ENCODE measurements at places on chromosomes 4 and X.

DNA sequence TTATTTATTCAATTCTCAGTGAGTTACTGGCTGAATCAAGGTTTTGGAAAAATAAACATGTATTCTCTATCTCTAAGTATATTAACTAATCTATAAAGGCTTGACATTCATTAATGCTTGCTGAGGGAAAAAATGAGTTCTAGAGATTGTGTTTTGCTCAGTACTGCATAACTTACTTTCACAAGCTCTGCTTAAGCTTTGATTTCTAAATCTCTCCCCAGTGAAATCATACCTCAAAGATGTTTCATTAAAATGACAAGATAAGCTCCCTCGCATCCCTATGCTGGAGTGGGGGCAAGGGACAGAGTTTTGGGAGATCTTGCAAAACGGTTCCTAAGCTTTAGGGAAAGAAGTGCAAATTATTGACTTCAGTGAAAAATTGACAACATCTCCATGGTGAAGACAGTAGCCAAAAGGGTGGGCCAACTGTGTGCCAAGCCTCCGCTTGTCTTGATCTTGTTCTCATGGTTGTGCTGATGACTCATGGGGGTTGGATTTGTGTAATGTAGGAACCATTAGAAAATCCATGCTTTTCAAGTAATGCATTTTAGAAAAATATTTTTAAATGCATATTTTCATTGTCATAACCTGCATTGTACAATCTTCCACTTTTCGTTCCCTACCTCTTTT is 521.4 kb downstream of the RPA4 start:
- no peak for DNase-seq

- DNase-seq: no peak
Measured at GRCh38 chr4:141912831-141913230, 276.4 kb downstream of the IL15 start.

DNA sequence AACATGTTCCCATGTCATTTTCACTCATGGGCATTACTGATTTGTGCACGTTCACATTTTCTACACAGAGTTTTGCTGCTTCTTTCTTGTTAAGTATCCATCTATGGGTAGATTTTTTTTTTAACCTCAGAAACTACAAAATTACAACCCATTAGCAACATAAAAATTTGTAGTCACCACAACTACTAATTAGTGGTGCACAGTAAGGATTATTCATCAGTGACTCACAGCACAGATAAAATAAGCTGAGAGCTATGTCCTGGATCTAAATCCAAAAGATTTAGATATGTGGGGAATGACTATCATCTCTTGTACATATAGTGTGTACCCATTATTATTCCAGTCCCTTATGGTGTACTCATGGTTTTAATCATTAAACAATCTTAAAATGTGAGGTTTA is 19.7 kb upstream of the AMELX start:
- DNase-seq: no peak

DNA sequence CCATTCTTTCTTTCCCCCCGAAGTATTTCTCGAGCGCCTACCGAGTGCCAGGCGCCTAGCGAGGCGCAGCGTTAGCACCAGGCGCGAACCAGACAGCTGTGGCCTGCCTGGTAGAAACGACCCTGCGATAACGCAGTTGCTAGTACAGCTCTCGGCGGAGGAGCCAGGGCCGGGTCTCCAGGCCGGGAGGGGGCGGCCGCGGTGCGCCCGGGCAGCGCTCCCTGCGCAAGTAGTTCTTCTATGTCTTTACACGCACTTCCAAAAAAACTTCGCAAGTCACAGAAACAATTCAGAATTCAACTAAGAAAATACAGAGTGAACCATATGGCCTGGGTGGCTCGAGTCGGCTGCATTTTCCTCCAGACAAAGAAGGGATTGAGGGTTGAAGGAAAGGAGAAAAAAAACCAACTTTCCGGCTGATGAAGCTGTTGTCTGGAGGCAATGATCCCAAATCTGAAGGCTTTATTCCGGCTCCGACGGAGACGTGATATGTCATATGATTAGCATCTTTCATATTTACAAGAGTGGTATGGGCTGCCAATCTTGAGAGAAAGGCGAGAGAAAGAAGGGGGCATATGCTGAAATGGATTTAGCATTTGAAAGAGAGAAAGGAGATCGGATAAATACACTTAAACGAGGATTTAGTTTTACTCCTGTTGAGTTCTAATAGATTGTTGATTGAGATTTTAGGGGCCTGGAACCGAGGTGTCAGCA is 7.2 kb upstream of the NEUROG2 start:
- DNase-seq: peak; percentile 22

- DNase-seq: no peak
Measured at GRCh38 chr4:150032541-150032940, 45.7 kb upstream of the DCLK2 start.

DNA sequence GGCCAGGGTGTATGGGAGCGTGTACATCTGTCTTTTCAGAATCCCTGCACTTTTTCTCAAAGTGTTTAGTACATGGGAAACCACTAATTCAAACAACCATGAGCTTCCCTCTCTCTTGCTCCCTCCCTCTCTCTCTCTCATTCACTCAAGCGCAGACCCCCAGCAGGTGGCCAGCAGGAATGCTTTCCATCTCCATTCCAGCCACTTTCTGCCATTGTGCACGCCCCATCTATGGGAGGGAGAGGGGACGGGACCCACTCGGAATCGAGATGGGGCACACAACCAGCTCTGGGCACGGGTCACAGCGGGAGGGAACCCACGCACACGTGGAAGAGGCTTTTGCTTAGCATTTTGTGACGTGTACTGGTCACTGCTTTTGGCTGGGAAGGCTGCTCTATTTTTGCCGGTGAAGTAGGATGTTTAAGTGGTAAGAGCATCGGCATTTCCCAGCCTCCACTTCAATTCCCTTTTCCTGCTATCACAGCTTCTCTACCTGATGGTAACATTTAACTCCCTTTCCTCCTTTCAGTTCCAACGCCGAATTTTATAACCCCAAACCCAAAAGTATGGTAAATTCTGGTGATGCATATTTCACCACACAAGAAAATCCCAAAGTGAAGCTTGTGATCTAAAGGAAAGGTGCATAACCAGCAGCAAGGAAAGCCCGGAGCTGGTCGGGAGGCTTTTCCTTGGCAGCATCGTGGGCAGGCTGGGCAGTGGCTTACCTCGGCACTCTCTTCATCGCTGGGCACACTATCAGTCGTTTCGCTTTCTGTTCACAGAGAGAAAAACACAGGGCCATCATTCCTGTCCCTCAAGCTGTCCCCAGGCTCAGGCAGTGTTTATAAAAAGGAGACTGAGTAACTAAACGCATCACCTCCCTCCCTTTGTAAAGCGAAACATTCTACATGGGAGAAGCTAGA is 84.1 kb downstream of the IRF2 start:
- no peak for DNase-seq

DNA sequence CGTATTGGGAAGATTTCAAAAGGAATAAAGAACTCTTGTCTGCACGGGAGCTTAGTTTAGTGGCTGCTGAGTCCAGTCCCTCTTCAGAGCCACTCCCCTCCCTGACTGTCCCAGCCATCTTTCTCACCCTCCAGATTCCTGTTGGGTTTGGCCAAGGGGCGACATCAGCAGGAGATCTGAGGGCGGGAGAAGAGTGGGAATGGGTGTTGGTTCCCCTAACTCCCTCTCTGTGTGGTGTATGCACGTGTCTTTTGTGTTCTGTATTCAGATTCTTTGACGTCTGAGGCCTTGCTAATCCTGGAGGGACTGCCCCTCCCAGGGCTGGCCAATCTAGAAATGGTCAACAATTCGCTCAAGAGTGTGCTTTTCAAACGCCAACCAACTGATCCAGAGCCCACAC is 37.4 kb downstream of the CYTL1 start:
- DNase-seq: no peak

- peak; percentile 35 for DNase-seq
Measured at GRCh38 chr4:41287005-41287404, 30.3 kb downstream of the UCHL1 start.

DNA sequence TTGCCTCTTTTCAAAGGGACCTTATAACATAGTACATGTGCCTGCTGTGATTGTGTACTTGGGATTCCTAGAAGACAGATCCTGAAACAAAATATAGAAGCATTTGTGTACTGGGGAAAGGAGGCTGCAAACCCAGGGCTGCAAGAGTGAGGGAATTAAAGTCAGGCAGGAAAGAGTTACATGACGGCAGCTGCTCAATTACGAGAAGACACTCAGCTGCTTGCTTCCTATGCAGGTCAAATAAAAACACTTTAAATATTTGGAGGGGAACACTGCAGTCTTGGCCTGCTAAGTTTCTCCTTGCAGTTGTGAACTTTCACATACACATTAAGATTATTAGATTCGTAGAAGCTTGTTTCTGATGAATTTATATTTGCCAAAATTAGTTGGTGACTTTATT is 191.9 kb upstream of the CXCL13 start:
- DNase-seq: no peak

DNA sequence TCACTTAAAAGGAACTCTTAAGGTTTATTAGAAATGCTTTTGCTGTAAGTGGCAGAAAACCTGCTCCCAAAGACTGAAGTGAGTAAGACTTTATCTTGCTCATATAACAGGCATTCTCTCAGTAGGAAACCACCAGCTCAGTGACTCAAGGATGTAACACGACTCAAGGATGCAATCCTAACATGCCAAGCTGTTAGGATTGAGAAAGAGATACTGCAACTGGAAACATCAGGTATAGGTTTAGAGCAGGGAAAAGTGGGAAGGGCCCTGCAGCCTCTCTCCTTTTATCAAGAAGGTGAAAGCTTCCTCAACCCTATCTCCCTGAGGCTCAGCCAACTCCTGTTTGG is 11.9 kb upstream of the SLC9A7 start:
- DNase-seq: peak; percentile 58

DNA sequence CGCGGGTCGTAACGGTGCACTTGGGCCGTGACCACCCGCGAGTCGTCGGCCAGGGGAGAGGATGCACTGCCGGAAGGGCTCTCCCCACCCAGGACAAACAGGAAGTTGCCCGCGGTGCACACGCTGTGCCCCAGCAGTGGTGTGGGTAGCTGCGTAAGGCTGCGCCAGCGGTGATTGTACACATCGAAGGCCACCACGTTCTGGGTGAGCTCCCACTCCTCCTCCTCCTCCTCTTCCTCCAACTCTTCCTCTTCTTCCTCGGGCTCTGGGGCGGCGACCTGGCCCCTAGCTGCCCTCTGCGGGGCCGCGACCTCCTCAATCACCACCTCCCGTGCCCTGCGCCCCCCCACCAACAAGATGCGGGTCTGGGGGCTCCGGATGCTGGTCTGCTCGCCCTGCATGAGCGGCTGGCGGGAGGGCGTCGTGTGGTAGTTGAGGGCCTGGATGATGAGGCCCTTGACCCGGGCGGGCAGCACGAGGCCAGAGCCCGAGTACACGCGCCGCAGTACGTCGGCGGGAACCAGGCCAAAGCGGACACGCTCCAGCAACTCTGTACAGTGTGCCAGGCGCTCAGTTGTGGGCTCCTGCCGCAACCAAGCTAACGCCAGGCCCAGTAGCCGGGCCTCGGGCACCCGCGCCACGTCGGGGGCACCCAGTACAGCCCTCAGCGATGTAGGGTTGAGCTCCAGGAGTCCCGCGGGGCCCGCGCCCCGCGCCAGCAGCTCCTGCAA is 1.4 kb downstream of the KLHL34 start:
- DNase-seq: no peak

DNA sequence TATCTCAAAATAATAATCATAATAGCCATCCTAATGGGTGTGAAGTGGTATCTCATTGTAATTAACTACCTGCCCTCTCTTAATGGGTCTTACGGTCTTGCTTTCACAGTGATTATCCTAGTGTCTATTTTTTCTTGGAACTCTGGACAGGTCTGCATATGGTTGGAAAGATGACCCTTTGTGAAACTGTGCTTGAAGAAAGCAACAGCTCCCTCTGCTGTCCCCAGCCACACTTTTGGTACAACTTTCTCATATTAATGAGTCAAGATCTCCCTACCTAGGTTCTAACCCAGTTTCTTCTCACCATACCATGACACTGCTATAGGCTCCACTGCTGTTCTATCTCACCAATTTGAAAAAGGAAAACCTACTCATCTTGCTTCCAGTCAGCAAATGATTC is 2.4 kb downstream of the TFDP3 start:
- DNase-seq: peak; percentile 28

DNA sequence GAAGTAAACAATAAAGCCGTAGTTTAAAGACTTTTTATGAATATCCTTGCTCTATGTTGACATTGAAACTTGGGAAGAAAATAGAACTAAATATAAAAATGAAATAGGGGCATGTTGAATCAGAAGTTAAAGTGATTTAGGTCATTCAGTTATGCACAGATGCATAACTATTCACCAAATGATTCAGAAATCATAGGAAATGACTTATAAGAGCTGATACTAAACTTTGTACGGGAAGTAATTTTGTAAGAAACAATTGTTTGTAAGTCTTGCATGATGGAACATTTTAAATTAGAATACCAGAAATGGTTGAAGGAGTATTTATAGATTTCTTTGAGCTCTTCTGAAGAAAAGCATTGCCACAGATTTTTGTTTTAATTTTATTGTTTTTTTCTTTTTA is 246.5 kb downstream of the CPE start:
- DNase-seq: no peak

DNA sequence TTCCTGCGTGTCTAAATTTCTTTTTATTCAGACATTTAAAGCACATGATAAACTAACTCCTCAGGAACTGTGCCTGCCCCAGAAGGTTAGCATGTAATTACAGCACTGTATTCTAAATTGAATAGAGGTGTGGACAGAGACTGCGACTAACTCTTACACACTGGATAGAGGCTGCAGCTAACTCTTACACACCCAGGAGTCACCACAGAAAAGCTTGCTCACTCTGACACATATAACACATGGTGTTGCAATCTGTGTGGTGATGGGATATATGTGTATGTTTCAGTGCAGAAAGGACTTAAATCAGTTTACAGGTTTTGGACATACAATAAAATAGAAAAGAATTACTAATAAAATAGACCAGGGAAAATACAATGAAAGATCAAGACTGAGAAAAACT is 41.5 kb downstream of the SMAD1 start:
- no peak for DNase-seq

DNA sequence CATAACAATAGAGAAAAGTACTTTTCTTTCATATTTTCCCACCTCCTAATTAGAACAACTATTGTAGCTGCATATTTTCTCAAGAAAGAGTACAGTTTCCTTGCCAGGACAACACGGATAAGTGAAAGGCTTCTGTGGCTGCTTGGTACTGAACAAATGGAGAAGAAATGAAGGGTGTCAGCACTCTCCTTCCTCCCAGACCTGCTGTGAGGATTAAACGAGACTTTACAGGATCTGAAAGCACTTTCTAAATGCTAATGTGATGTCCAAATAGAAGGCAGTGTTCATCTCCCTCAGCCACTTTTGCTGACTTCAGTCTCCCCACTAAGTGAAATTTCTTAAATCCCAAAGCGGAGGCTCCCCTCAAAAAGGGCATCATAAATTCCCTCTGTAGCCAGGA is 13.9 kb downstream of the NIPAL1 start:
- DNase-seq: no peak

- no peak for DNase-seq
Measured at GRCh38 chr4:21554500-21554899, 394.1 kb downstream of the KCNIP4 start.

- no peak for DNase-seq
Measured at GRCh38 chr4:76499461-76499860, 64.4 kb downstream of the SHROOM3 start.

- no peak for DNase-seq
Measured at GRCh38 chrX:5015451-5015850, 1213.2 kb downstream of the NLGN4X start.

GRCh38 chr4:87121341-87122065 is 98.9 kb downstream of the KLHL8 start:
- DNase-seq: no peak

GRCh38 chr4:150862829-150863228 is 152.3 kb downstream of the LRBA start:
- DNase-seq: no peak

Data from A549 (cell line).